ENCODE measurements at places on chromosomes 7 and 10.

- DNase-seq: no peak
Measured at GRCh38 chr10:96410296-96410695, 51.5 kb upstream of the OPALIN start.

DNA sequence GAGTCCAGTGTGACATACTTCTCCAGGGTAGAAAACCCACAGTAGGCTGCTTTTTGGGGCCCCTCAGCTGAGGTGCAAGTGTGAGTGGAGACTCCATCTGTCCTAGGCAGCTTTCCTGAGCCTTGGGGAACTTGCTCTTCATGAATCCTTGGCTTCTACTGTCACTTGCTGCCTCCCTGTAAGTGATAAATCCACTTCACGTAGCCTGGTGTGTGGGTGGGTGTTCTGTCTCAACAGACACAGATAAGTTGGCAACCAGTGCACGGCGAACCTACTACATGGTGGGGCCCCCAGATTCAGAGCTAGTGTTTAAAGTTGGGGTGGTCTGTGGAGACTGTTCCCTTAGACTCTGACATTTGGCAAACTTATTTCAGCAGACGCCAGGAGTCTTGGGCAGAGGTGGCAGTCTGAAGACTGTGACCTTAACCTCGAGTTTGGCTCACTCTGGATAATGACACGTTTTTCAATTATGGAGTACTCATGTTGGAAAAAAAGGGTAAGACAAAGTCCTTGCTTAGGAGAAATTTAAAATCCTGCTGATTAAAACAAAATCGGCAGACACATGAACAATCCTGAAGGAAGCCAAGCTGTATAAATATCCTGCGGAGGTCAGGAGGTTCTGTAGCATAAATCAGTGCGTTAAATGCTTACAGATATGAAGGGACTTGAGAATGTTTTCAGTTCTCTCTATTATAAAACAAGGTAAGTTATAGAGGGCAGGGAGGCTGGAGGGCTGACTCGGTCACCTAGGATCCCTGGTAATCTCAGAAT is 376.9 kb downstream of the PHTF2 start:
- no peak for DNase-seq

DNA sequence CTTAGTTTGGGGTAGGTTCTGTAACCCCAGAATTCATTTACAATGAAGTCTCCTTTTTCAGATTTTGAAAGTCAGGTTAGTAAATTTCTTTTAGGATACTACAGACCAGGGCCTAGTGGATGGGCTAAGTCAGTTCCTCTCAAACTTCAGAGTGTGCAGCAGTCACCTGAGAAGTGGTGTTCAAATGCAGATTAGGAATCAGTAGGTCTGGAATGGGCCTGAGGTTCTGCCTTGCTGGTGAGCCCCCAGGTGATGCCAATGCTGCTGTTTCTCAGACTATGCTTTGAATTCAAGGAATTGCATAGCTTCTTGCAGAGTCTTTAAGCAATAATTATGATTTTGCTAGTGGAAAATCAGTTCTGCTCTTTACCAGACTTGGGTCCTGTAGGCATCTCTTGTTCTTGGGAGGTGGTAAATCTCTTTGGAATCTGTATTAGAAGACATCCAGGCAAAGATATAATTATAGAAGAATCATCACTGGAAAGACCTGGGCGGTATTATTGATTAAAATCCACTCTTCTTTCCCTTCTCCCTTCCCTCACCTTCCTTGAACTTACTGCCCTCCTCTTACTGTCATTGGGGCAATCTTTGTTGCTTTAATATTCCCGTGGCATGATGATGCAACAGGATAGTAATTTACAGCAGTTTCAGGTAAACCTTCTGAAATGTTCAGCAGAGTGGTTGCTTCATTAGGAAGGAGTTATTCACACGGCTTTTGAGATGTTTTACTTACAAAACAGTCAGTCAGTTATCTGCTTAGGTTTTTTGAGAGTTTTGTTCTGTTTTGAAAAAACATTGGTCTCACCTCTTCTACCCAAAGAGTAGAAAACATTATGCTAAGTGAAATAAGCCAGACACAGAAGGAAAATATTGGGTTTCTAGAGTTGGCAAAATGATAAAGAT is 87.2 kb downstream of the NRF1 start:
- no peak for DNase-seq

- DNase-seq: no peak
Measured at GRCh38 chr10:132679640-132680039, 106.3 kb downstream of the NKX6-2 start.

- DNase-seq: no peak
Measured at GRCh38 chr7:100692578-100692961, 1.5 kb downstream of the GIGYF1 start.

- DNase-seq: no peak
Measured at GRCh38 chr7:159091041-159091440, 53.6 kb downstream of the VIPR2 start.

DNA sequence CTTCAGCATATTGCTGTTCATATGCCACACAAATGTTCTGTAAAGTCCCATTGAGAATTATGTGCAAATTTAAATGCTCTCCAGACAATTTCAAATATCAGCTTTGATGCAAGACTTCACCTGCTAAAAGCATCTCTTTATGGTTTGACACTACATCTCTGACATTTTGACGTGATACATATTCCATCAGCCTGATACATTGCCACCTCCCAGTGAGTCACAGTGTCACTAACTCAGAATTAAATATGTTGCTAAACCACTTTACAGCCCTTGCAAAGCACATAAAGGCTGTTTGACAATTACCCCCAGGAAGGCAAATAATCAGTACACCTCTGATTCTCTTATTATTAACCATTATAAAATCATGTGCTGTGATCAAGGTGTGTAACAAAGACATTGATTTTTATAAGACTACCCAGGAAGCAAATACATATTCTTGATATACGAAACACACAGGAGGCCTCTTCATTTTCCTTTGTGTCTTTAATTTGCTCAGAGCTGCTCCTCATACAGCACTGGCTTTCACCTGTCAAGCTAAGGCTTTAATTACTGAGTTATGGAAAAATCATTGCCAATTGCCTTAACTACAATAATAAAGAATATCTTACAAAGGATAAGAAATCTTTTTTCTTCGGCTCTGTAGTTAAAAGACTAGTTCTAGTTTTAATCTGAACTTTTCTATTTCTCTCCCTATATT is 547.5 kb upstream of the C7orf33 start:
- no peak for DNase-seq

DNA sequence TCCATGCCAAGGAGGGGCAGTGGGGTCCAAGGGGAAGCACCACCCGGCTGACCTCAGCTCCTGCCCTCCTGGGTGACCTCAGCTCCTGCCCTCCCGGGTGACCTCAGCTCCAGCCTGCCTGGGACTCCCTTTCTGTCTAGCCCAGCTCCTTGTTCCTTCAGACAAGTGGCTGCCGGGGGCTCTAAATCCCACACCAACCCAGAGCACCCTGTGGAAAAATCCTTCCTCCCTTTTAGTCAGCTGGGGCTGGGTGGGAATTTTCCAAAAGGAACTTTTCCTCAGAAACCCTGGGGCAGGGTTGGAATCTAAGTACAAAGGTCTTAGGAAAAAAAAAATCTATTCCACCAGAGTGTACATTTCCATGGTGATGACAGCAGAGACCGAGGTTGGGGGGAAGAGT is 36.3 kb downstream of the AKR1B1 start:
- no peak for DNase-seq

DNA sequence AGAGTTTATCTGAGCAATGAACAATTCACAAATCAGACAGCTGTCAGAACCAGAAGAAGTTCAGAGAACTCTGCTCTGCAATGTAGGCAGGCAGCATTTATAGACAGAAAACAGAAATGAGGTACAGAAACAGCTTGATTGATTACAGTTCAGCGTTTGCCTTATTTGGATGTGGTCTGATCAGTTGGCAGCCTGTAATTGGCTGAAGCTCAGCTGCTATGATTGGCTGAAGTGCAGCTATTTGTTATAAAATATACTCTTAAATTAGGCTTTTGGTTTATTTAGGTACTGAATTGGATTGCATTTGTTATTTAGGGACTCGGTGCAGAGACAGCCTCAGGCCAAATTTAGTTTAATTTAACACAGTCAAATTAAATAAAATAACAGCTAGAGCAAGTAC is 85.8 kb upstream of the JAZF1 start:
- no peak for DNase-seq

DNA sequence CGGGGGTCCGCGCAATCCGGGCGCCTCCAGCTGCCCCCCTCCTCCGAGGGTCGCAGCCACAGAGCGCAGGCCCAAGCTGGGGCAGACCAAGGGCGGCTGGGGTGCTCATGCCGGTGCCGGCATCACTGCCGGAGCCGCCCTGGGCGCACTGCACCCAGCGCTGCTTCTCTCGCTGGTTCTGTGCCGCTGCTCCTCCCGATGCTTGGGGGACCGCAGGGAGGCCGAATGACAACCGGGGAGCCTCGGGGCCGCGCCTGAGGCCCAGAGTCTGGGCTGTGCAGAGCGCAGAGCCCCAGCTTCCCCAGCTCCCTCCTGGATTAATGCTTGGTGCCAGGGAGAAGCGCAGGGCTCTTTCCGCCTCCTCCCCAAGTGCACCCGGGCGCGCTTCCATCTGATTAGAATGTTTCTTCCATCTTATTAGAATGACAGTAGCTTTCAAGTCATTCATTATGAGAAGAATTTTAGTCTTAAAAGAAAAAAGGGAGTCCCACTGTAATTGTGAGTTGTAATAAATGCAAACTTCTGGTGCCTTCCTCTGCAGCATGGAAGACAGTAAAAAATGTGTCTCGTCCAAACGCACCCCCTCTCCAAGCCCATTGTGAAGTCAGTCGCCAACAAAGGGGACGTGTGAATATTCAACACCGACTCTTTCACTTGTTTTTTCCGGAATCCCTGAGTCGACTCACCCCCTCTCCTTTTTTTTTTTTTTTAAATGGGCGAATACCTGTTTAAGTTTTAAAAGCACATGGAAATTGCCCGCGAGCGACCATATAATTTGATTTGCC is 19.5 kb upstream of the PTF1A start:
- no peak for DNase-seq

DNA sequence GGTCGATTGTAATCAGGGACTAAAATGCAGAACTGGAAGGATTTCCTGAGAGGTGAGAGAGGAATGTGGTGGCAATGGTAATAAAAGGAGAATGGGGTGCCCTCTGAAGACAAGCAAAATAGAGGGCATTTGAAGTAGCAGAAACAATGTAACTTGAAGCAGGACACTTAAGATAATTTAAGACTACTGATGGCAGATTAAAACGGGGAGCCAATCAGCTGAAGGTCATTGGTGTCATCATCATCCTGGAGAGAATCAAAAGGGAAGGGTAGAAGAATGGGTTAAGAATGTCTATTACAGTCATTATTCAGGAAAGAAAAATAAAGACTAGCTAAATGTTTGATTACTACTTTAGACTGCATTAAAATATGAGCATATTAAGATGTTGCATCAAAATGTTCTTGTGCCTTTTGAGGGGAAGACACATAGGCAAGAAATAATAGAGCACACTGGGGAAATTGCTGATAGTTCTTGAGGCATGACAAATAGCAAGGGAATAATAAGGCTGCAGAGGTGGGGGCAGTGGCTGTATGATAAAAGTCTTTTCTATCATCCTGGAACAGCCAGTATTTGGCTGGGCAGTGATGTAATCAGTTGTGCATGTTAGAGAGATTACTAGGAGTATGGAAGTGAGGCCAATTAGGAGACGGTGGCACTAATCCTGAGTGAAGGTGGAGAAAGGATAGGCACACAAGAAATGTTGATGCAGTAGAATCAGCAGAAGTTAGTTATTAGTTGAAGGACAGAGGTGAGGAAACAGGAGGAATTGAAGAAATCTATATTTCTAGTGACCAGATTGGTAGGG is 60.2 kb downstream of the CCDC71L start:
- no peak for DNase-seq

- no peak for DNase-seq
Measured at GRCh38 chr10:74255214-74255613, 104.2 kb downstream of the ADK start.

GRCh38 chr10:47294057-47294456 is 5.9 kb upstream of the GDF10 start:
- DNase-seq: no peak

DNA sequence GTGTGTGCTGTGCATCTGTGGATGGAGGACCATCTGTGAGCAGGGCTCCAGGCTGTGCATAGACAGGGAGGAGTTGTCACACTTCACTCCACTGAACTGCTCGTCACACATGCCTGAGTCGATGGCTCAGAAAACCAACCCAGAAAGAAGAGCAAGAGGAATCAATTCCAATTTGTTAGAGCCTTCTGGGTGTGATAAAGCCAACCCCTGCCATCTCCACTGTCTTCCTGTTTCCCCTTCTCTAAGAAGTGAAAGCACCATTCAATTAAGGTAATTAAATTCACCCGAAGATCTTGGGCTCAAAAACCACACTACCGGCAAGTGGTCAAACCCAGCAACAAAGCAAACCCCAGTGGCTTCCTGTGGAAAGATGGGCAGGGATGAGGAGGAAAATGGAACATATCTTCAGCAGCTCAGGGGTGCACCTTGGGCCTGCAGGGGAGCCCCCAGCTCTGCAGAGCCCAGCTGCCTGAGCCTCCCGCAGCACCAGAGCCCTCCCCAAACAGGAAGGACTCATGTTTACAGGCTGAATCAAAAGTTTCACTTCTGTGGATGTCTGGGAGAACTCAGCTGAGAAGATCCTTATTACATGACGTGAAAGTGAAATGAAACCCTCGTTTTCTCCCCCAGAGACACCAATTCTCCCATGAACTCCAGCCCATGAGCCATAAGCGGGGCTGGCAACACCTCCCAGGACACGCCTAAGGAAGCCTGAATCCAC is 10.9 kb downstream of the C10orf71 start:
- no peak for DNase-seq

- no peak for DNase-seq
Measured at GRCh38 chr10:31829776-31830175, 98.9 kb downstream of the ARHGAP12 start.

DNA sequence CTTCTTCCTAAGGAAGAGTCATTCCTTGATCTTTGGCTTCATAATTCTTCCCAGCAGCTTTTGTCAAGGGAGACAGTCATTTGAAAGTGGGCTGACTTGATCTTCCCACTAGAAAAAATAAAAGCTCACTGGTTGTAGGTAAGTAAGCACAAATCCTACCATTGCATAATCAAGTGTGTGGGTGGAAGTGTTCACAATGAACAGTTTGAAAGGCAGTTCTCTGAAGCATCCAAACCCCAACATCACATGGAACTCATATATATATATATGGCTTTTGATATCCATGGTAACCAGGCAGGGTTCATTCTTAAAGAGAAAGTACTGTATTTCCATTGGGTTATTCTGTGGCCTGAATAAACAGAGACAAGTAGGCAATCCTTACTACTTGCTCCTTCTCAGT is 51.6 kb downstream of the ARMH3 start:
- no peak for DNase-seq

DNA sequence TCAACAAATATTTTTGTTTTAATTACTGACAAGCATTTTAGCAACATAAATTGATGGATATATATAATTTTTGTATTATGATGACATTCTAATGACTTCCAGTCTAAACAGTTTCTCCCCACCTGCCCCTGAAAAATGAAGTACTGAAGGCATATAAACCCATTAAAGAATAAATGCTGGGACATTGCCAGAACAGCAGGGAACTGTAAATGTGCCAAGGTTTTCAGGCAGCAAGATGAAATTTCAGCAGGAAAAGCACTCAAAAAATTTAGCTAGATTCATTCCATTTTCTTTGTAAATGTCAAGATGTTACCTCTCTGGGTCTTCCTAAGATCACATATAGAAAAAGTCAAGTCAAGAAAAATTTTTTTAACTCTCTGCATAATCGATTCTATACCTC is 11.0 kb upstream of the TLL2 start:
- DNase-seq: no peak

- no peak for DNase-seq
Measured at GRCh38 chr10:21304198-21304597, 221.3 kb downstream of the SKIDA1 start.

- DNase-seq: no peak
Measured at GRCh38 chr10:120369856-120370276, 87.2 kb upstream of the PLPP4 start.
